Panc1 (cell line): ENCODE measurements at places on chromosomes 3 and 15. TPM values are rescaled to one million over a fixed set of nuclear protein-coding genes. Genes with fewer than 3 reads are reported as not detected.

Gene ALDH1A3
- total RNA-seq = 143 TPM

Gene MED12L
- 2.8 TPM for total RNA-seq

Gene SETMAR
- total RNA-seq = 9.6 TPM

Gene ARL6
- total RNA-seq = 8.8 TPM

Gene CFAP100
- not detected for total RNA-seq

Gene PARP9
- total RNA-seq = 14.5 TPM

Gene FBLN2
- 0.44 TPM for total RNA-seq

Gene GRK7
- total RNA-seq = 0.10 TPM

Gene BFSP2
- 0.67 TPM for total RNA-seq

Gene CADM2
- total RNA-seq = 0.64 TPM

Gene GOLGA8J
- total RNA-seq = 0.44 TPM

- peak; percentile 7 for DNase-seq
- no peaks in the 10 kb centered on the region for H3K36me3 ChIP-seq
- H3K27ac ChIP-seq = no peak overlapping the region
- H3K4me3 ChIP-seq = no peak overlapping the region
- H3K4me1 ChIP-seq = no peaks in the 10 kb centered on the region
- peaks cover 2% of the 10 kb centered on the region for H3K27me3 ChIP-seq
These were observed 44.0 kb downstream of the EIF4E3 start for GRCh38 chr3:71681224-71681668.

DNA sequence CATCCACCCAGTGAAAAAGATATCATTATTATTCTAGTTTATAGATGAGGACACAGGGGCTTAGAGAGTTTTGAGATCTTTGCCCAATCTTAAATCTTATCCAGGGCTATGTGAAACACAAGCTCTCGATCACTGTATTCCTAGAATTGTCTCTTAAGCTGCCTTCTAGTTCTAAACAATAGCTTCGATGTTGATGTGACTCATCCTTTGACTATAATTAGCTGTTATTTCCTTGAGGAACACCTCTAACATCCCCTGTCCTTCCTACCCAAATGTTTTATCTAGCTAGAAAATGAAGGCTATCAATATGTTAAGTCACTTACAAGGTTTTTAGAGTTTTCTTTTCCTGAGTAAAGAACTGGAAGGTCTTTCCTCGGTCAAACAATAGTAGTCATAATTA, 83.1 kb upstream of the STAC start:
- H3K27me3 ChIP-seq = no peaks in the 10 kb centered on the region
- no peak overlapping the region for H3K4me3 ChIP-seq
- H3K27ac ChIP-seq = no peak overlapping the region
- DNase-seq = no peak
- no peaks in the 10 kb centered on the region for H3K36me3 ChIP-seq
- no peaks in the 10 kb centered on the region for H3K4me1 ChIP-seq

DNA sequence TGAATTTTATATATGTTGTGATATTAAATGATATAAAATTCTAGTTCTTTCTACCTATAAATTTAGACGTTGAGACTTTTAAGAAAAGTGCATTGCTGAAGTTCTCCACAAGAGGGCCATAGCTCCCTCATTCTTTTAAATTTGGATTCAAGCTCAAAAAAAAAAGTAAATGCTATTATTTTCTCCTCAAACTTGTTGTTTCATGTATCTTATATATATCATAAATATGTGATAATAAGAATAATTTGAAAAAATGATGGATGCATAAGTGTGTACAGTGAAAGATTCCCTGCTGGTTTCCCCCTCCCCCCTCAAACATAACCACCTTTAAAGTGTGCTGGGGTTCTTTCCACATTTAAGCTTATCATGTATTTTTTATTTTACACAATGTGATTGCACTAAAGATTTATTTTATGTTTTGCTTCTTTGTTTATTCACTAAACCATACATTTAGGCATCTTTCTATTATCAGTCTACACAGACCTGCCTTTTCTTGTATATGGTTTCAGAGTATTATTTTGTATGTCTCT, 769.4 kb upstream of the GOLIM4 start:
- DNase-seq = no peak
- H3K4me3 ChIP-seq = no peak overlapping the region
- no peak overlapping the region for H3K27ac ChIP-seq
- no peaks in the 10 kb centered on the region for H3K27me3 ChIP-seq

DNA sequence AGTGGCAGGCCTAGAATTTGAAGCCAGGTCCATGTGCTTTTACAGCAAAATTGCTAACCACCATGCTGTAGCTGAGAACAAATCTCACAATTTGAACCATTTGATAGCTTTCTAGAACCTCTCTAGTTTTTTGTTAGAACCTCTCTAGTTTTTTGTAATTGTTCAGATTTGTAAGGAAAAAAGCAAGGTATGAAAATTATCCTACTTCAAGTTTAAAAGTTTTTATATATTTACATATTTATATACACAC, 9.8 kb downstream of the GXYLT2 start:
- no peak overlapping the region for H3K4me3 ChIP-seq
- DNase-seq = no peak
- H3K4me1 ChIP-seq = no peaks in the 10 kb centered on the region
- no peaks in the 10 kb centered on the region for H3K27me3 ChIP-seq
- no peaks in the 10 kb centered on the region for H3K36me3 ChIP-seq
- H3K27ac ChIP-seq = no peak overlapping the region

DNA sequence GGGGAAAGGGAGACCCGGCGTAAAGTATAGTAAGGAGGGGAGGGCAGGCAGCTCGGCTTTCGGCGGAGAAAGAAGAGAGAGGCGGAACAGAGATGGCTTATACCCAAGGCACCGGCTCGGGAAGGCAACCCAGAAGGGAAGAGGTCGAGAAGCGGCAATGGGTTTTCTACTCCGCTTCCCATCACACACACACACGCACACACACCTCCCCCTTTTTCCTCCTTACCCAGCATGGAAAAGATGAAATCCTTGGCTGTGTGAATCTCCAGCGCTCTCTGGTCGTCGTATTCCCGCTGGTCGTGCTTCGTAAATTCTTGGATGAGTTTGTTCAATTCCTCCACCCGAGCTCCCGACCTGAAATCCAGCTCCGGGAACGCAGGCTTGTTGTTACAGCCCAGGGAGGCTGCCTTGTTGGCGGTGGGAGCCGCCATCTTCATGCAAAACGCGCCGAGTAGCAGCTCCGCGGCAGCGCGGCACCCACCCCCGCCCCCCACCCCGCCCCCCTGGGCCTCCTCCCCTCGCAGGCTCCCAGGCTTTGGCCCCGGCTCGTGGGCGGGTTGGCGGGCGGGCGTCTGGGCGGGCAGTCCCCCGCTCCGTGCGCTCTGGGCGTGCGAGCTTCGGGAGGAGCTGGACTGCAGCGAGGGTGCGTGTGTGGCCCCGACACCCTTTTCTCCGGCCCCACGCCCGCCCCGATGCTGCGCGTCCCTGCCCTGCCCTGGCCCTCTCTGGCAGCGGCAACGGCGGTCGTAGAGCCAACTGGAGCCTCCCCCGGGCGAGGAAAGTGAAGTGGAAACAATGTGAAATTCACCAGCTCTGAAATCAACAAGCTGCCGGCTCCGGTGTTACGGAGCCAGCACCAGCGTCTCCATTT, at the start of gene MB21D2:
Gene MB21D2 (minus strand): TSS at position 453 of the 871 bp plus-strand sequence. CDS start 16 bp downstream, at position 437.
- H3K36me3 ChIP-seq = no peaks in the 10 kb centered on the region; the same call in 1 of the 2 replicates
- H3K27ac ChIP-seq = peak within 1 kb of the TSS; percentile 86
- peaks cover 22% of the 10 kb centered on the region for H3K4me1 ChIP-seq

GRCh38 chr15:68364028-68364659, 67.8 kb downstream of the ITGA11 start:
- no peaks in the 10 kb centered on the region for H3K4me1 ChIP-seq
- no peak overlapping the region for H3K27ac ChIP-seq
- H3K36me3 ChIP-seq = no peaks in the 10 kb centered on the region
- DNase-seq = no peak
- H3K4me3 ChIP-seq = no peak overlapping the region

GRCh38 chr15:42704492-42704926, 32.4 kb downstream of the CDAN1 start:
- H3K27ac ChIP-seq = no peak overlapping the region
- H3K4me1 ChIP-seq = no peaks in the 10 kb centered on the region
- no peaks in the 10 kb centered on the region for H3K27me3 ChIP-seq

DNA sequence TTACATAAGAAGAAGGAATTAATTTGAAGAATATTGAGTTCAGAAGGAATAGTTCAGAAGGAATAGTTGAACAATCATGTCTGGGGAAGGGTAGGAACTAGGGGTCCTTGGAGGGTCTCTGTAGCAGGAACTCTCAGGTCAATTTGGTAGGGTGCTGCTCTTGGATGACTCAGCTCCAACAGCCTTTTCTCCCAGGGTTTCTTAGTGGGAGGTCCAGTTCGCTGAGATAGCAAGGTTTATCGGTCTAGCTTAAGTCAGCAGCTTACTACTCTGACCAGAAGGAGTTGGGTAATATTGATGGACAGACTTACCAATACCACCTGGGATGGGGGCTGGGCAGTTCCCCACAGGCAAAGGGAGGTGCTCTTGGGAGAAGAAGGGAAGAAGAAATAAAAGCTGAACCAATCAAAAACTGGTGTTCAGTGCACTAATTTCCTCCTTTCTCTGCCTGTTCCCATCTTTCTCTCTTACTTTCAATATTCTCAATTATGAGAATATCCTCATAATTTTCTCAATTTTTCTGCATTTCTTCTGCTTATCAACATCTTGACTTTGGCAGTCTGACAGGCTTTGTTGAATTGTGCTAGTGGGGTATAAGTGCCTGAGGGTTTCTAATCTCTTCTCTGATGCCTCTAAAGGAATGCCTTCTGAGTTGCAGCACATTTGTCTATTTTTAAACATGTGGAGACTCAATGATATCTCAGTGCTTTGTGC, 14.4 kb upstream of the MITF start:
- no peaks in the 10 kb centered on the region for H3K36me3 ChIP-seq
- no peaks in the 10 kb centered on the region for H3K27me3 ChIP-seq
- H3K27ac ChIP-seq = no peak overlapping the region
- H3K4me1 ChIP-seq = no peaks in the 10 kb centered on the region
- no peak for DNase-seq
- no peak overlapping the region for H3K4me3 ChIP-seq
